ENCODE measurements at places on chromosomes 4 and X.

GRCh38 chr4:122377352-122377751 is 1.5 kb upstream of the ADAD1 start:
- DNase-seq: no peak

DNA sequence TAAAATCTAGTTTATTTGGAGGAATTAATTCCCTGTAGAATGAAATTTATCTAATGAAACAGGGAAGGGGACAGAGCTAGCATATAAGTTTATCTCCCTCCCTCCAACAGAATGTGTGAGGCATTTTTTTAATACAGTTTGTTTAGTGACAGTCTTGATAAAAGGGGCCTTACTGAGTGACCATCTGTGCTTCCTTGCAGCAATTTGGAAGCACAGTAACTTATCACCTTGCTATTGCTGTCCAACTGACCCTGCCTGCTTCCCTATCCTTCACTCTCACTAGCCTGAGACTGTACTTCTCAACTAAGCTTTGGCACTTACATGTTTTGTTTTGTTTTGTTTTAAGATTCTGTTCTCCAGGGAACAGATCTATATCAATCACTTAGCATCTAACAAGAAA is 31.1 kb upstream of the KCTD8 start:
- no peak for DNase-seq

- no peak for DNase-seq
These were observed 3.3 kb upstream of the HPGDS start for GRCh38 chr4:94345969-94346368.

GRCh38 chr4:180832073-180832472 is 1411.1 kb upstream of the TENM3 start:
- no peak for DNase-seq

GRCh38 chrX:131792356-131792749 is 230.7 kb upstream of the STK26 start:
- DNase-seq: no peak

DNA sequence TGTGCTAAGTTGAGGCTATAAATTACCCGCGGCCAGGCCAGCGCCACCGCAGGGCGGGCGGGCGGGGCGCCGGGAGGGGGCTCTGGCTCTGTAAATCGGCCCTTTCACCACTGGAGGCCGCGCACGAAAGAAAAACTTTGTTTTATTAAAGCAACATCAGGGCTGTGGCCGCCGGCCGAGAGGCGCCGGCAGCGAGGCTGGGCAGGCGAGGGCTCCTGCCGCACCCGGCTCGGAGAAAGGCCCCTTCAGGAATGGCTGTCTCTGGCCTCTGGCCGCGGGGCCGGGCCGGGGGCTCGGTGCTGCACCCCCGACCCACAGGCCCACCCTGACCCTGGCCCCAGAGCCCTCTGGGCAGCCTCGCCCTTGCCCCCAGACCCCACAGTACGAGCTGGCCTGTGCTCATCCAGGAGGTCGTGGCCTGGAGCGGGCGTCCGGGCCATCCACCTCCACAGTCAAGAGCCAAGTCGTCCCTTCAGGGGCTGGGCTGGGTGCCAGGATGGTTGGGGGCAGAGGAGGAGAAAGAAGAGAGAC is 29.5 kb upstream of the FGFR3 start:
- DNase-seq: no peak

- DNase-seq: peak; percentile 37
These were observed 43.7 kb downstream of the MAGEA9 start for GRCh38 chrX:149825424-149825823.

DNA sequence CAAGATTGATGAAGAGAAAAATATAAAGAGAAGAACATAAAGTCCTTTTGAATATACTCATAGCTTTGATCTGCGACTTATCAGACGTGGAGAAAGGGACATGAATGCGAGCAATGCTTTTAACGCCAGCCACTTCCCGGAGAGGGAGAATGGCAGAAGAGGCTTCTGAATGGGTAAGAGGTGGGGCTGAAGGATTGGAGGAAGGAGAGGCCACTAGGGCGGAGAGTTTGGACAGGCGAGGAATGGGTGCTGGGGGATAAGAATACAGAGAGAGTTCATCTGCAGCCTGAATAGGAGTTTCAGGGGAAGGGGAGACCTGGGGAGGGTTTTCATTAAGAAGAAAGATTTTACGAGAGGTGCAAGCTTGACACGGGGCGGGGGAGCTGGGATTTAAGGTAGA is 2534.9 kb downstream of the PCDH7 start:
- no peak for DNase-seq

GRCh38 chr4:86307432-86307831 is 52.4 kb downstream of the MAPK10 start:
- DNase-seq: no peak

DNA sequence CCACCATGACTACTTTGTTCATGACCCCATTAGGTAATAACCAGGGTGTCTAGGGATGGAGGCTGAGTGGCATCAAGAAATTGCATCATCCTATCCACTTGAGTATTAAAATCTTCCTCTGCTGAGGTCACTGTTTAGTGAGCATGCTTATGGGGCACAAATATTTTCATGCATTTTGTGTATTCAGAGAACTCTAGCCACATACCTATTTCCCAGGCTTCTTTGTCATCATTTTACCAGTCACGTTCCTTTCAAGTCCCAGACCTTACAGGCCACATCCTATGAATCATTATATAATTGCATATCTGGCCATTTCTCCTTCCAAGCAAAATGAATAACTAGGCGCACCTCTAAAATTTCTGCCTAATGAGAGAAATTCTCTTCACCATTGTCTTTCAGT is 1882.9 kb upstream of the AGA start:
- no peak for DNase-seq

GRCh38 chrX:45735571-45735970 is 534.9 kb upstream of the DIPK2B start:
- no peak for DNase-seq

DNA sequence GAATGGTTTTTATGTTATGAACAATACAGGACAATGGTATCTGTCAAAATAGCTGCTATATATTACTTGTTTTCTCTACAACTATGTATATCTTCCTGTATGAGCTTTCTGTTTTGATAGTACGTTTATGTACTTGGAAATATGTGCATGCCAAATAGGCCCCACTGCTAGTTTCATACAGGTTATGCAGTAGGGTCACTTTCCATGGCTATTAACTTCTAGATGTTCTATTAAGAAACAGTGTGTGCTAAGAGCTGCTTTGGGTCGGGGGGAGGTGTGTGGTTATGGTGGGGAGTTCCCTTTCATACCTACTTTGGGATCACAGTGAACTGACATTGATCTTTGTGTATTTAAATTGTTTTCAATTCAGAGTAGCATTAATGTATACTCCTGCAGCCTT is 30.9 kb downstream of the RBPJ start:
- no peak for DNase-seq

DNA sequence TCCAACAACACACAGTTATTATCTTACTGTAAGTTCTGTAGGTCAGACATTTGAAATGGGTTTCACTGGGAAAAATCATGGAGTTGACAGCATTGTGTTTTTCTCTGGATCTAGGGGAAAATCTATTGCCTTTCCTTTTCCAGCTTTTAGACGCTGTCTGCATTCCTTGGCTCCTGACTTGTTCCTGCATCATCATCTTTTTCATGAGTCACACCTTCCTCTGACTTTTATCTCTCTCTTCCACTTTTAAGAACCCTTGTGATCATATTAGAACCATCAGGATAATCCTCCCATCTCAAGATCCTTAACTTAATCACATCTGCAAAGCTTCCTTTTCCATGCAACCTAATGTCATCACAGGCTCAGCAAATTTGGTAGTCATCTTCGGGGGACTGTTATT is 1454.8 kb downstream of the RPA4 start:
- no peak for DNase-seq

GRCh38 chr4:145302725-145303124 is 122.3 kb upstream of the OTUD4 start:
- no peak for DNase-seq

- no peak for DNase-seq
These were observed 92.1 kb downstream of the SLC9A7 start for GRCh38 chrX:46666831-46667230.

Data from stimulated activated CD4-positive, alpha-beta T cell treated with anti-CD3 and anti-CD28 coated beads, Interleukin-15, amount 100 ng/mL, for 1 hour (primary cell).